Renal cortical epithelial cell (primary cell): ENCODE measurements at places on chromosomes 3 and 15. TPM values are rescaled to one million over a fixed set of nuclear protein-coding genes. Genes with fewer than 3 reads are reported as not detected.

The HTR3E gene
- total RNA-seq: not detected in 2 replicates

- peak; percentile 82 for DNase-seq
These were observed 598.7 kb upstream of the TGFBR2 start for GRCh38 chr3:30007668-30008067.

- peak; percentile 23 for DNase-seq
These were observed 68.2 kb upstream of the SMAD3 start for GRCh38 chr15:66997212-66997611.

DNA sequence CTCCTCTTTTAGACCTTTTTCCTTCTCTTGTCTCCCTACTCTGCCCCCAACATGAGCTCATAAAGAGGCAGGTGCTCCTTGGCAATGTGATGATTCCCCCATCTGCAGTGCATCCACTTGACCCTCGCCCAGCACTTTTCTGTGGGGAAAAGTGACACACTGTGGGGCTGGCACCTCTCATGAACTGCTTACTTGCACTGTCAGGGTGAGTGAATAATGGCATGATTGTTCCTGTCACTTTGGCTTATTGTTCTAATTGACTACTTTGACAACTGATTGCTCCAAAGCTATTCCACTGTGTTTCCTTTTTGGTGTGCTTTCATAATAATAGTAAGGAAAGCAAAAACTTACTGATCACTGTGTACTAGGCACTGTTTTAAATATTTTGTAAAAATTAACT lies 253.3 kb upstream of the SUCLG2 start:
- DNase-seq: no peak

DNA sequence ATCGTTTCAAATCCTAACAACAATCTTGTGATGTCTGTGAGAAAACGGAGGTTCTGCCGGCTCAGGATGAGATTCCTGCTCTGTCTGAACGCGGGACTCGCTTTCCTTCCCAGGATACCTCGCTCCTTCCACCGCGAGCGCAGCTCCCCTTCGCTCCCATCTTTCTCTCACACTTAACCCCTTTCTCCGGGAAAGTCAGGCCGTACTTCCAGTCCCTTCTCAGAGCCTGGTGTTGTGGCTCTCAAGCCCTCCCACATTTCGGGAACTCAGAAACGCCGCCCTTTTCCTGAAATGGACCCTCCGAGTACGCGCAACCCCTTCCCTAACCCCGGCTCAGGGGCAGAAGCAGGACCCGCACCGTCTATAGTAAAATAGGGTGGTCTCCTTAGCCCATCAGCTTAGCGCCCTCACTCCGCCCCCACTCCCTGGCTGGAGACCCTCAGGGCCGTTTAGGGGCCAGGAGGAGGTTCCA lies 378 bp upstream of the FEM1B start:
- no peak for DNase-seq

GRCh38 chr3:52440671-52441070 lies 4.2 kb downstream of the SEMA3G start:
- DNase-seq: no peak

The SYNPR gene
- total RNA-seq: not detected in 2 replicates

- DNase-seq: no peak
These were observed 42.1 kb upstream of the NSMCE3 start for GRCh38 chr15:29311696-29312095.

The MEGF11 gene
- total RNA-seq: 0.35 and 6.2 TPM in 2 replicates

DNA sequence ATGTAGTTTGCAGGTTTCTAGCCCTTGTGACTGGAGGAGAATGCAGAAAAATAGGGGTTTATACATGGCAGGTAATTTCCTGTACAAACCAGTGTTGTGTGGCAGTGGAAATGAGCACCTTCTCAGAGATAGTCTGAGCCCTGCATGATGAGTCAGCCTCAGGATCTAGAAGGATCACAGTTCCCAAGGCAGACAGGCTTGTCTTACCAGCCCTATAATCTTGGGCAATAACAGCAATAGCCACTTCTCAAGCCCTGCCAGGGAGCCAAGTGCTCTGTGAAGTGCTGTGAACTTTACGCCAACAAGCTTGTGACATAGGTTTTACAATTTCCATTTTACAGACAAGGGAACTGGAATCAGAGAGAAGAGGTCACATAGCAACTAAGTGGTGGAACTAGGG lies 89.4 kb downstream of the CD47 start:
- peak; percentile 84 for DNase-seq

The ATP13A5 gene
- total RNA-seq: not detected in 2 replicates

- DNase-seq: peak; percentile 86
These were observed 42.4 kb upstream of the RHO start for GRCh38 chr3:129485721-129486663.

DNA sequence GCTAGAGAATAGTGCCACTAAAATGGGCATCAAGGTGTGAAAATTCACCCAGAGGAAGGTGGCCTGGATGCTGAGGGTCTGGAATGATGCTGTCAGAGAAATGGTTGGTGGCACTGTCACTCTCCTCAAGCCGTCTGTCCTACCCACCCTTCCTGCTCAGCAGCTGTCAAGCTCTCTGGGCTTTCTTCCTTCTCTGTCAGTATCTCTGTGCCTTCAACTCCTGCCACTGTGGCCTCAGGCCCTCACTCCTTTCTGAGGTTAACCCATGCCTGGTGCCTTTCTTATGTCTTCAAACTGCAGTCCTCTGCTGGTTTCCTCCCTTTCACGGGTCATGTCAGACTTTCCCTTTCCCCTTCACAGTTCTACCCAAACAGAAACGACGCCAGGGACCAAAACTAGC lies 4.4 kb downstream of the MYO5C start:
- no peak for DNase-seq

GRCh38 chr3:113541519-113541918 lies 9.2 kb downstream of the SIDT1 start:
- no peak for DNase-seq

The CDAN1 gene
- 4.2 and 13.0 TPM in 2 replicates for total RNA-seq

DNA sequence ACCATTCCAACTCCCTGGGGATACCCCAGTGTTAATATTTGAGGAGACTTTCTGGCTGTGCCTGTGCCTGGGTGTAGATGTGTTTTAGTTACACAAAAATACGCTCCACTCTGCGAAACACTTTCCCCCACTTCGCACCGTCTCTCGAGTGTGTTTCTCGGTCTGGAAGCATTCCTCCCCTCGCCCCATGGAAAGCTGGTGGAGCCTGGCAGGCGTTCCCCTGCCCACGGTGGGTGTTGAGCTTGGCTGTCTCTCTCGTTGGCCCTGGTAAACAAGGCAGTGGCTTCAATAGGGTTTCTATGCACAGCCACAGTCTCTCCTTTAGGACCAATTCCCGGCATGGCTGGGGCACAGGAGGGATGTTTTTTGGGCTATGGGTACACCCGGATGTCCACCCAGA lies 19.3 kb downstream of the IQSEC1 start:
- DNase-seq: no peak

DNA sequence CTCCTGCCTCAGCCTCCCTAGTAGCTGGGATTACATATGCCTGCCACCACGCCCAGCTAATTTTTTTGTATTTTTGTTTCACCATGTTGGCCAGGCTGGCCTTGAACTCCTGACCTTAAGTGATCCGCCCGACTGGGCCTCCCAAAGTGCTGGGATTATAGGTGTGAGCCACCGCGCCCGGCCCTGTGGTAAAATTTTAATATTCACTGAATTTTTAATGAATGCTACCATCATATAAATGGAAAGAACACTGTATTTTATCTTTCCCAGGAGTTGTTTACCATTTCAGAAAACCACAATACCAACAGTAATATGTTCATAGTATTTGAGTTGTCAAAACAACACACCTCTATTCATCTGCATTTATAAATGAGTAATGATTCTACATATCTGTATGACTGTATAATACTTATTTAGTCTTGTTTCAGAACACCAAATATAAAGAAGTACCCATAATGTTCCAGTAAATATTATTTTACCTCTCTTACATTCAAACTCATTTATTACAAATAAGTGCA lies 16.2 kb upstream of the MAGEF1 start:
- no peak for DNase-seq

The TMCO5A gene
- total RNA-seq: not detected in 2 replicates

DNA sequence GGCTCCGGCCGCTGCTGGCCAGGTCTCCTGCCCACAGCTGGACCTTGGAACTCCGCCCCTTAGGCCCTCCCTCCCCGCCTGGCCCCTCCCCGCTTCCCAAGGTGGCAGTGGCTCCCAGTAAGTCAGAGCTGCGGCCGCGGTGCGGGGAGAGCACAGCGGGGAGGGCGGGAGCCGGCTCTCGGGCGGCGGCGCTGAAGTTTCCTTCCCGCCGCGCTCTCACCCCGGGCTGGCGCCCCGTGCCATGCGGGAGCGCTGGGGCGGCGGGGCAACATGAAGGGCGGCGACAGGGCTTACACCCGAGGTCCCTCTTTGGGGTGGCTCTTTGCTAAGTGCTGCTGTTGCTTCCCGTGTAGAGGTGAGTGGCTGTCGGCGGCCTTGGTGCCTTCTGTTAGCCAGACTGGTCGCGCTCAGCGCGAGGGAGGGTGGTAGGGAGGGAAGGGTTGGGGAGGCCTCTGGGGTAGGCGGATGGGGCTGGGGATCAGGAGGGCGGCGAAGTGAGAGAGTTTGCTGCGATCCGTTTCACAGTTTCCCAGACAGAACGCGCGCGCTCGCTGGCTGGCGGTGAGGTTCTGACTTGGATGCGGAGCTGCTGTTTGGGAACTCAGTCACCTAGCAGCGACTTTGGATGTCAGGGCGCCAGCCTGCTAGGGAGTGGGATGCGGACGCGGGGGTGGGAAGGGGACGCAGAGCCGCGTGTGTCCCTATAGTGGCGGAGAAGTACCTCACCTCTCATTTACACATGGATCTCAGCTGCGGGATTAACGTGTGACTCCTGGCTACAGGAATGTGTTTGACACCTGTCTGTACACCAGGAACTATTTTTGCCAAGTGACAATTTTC lies 145.5 kb upstream of the UMPS start:
- peak; percentile 52 for DNase-seq

GRCh38 chr3:178302966-178303930 lies 233.0 kb upstream of the KCNMB2 start:
- DNase-seq: peak; percentile 30

The CMTM7 gene
- total RNA-seq: 7.3 and 7.5 TPM in 2 replicates

- DNase-seq: no peak
These were observed 9.2 kb downstream of the THBS1 start for GRCh38 chr15:39589815-39590644.

The KNG1 gene
- total RNA-seq: 0.99 TPM in 1 of 2 replicates, not detected in the other

DNA sequence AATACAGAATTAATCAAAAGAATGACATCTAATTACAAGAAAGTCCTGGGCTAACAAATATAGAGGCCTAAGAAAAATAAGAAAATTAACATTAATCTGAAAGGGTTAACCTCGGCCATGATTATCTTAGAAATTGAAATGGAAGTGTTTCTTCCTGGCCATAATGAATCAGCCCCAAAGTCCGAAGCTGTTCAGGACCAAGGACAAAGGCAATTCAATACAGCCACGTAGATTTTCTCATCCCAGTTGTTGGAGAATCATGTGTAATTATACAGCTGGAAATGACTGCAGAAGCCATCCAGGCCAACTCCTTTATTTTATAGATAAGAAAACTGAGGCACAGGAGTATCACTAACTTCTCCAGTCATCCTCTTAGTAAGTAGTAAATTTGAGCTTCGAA lies 38.0 kb upstream of the GBE1 start:
- DNase-seq: peak; percentile 6

DNA sequence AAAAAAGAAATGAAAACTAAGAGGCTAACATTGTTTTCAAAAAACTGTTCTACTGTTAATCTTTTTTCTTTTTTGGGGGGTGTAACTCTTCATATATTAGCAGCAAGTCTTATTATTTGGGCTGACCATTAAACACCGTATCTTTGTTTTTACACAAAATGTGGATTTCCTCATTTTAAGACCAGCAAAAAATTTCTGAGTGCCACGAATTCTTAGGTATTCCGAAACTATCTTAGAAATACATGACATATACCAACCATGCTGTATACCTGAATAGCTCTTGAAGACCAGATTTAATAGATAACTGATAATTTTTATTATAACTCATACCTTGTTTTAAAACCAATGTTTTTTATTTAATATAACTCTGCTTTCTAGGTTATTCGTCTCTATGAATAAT lies 620 bp upstream of the TTC23 start:
- no peak for DNase-seq

- no peak for DNase-seq
These were observed 51.2 kb downstream of the IL20RB start for GRCh38 chr3:137008976-137009375.
